Renal cortical epithelial cell (primary cell): ENCODE measurements at places on chromosomes 12 and 14.

DNA sequence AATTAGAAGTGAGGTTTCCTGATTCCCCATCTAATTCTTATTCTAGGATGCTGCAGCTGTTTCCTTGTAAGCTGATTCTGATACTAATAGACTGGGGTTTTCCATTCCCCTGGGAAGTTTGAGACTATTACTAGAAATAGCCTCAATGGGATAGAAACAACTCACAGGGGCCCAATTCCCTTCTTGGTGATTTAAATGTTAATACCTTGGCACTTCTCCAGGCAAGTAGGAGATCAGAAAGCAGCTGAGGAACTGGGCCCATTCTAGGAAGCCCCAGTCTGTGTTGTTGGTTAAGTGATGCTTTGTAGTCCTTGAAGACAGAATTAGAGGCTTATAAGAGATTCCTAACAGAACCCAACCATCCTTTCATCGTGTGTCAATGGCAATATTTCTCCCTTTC lies 407.0 kb upstream of the SEL1L start:
- DNase-seq: no peak

DNA sequence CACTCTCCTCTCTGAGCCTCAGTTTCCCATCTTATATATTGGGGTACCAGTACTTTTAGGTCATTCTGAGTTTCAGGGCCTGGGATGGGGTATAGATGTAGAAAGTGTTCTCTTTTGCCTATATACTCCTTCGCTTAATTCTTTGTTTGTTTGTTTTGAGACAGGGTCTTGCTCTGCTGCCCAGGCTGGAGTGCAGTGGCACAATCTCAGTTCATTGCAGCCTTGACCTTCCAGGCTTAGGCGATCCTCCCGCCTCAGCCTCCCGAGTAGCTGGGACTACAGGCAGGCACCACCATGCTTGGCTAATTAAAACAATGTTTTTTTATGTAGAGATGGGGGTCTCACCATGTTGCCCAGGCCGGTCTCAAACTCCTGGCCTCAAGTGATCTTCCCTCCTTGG lies 152.1 kb downstream of the AACS start:
- DNase-seq: no peak

GRCh38 chr12:116142936-116143898 lies 134.3 kb downstream of the MED13L start:
- DNase-seq: peak; percentile 93

- DNase-seq: no peak
Measured at GRCh38 chr14:70926235-70926830, 19.1 kb downstream of the PCNX1 start.

- DNase-seq: peak; percentile 19
Measured at GRCh38 chr12:9668161-9669018, 1.1 kb upstream of the CLEC2D start.

- no peak for DNase-seq
Measured at GRCh38 chr14:102939820-102940561, 17.5 kb downstream of the AMN start.

DNA sequence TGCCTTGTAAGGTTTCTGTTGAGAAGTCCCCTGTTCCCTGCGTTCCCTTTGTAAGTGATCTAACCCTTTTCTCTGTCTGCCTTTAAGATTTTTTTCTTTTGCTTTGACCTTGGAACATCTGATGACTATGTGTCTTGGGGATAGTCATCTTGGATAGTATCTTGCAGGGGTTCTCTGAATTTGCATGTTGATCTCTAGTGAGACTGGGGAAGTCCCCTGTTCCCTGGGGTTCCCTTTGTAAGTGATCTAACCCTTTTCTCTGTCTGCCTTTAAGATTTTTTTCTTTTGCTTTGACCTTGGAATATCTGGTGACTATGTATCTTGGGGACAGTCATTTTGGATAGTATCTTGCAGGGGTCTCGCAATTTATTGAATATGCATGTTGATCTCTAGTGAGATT lies 38.2 kb upstream of the TMX1 start:
- no peak for DNase-seq

GRCh38 chr14:33375786-33376185 lies 437.1 kb downstream of the NPAS3 start:
- no peak for DNase-seq

DNA sequence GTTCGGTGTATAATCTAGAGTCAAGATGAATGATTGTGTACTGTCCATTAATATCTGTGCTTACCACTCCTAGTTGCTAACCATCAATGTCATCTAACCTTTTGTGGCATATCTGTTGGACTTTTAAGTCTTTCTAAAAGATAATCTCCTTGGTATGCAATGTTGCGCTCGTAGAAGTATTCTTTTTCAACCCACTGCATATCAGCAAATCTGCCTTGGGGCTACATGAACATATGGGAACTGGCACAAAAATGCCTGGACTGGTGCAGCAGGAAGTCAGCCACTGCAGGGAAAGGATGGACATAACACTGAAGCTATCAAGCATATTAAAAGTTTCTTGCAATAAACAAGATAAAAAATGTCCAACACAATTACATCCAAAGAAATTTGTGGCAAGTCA lies 124.3 kb upstream of the SLC38A4 start:
- no peak for DNase-seq

- no peak for DNase-seq
Measured at GRCh38 chr14:22282949-22283348, 306.1 kb downstream of the DAD1 start.

GRCh38 chr12:25583545-25583944 lies 30.5 kb upstream of the LMNTD1 start:
- peak; percentile 8 for DNase-seq

DNA sequence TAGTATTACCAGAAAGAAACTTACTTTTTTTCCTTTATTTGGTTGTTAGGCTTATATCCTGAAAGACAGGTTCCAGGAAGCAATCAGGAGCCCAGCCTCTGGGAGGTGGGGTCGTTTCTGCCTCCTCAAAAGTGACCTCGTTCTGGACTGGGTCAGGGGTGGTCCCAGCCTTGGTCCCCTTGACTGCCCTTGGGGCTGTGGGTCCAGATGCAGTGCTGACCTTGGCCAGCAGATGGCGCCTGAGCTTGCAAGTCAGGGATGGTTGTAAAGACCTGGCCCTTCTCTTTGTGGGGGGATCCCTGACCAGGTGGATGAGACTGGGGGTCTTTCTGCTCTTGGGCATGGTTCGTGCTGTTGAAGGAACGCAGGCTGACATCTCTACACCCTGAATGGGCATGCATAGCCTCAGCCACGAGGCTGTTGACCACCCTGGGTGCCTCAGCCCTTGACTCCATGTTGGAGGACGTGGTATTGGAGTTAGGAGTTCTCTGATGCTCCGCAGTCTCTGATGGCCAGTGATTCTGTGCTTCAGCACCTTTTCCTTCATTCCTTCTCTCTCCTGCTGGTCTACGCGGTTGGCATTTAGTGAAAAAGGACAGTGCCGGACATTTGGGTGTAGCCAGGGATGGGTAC lies 62.4 kb downstream of the ADCK1 start:
- DNase-seq: peak; percentile 28

DNA sequence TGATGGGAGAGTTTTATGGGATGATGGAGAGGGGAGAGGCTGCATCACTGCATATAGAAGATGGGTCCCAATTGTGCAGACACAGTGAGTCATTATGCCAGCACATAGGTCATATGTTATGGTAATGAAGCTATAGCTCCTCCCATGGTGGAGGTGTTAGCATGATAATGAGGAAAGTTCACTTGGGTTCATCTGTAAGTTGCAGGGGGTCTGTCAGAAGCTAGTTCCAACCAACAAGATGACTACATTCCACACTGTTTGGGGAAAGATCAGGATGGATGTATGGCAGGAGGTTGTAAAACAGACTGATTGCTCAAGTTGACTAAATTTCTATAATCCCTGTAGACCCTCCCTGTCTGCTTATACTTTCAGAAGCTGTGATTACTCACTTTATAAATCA lies 561.3 kb downstream of the C12orf50 start:
- DNase-seq: no peak

DNA sequence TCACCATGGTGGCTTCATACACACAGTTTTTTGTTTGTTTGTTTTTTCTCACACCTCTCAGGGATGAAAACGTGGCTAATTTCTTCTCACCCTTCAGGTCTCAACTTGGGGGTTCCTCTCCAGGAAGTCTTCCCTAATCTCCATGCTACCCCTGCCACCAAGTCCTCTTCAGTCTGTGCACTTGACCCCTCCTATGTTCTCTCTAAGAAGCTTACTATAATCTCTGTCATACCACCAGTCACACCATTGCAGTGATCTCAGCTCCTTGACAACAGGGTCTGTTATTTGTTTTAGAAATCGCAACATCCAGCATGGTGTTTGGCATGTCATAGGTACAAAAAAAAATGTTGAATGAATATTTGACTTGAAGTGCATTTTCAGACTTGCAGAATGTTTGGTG lies 83.4 kb downstream of the PRORP start:
- no peak for DNase-seq

DNA sequence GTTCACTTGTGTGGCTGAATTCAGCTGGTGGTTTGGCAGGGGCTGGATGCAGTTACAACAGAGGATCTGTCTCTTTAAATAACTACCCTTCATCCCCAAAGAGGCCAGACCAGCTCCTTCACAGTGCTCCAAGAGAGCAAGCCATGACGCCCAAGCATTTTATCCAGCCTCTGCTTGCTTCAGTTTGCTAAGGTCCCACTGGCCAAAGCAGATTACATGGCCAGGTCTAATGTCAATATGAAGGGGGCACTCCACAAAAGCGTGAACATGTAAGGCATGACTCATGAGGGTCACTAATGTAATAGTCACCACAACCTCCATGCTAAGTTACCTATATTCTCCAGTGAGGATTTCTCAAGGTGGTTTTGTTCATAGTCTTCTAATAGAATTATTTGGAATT lies 62.9 kb downstream of the MARK3 start:
- peak; percentile 34 for DNase-seq

GRCh38 chr12:113933201-113933786 lies 32.8 kb downstream of the RBM19 start:
- no peak for DNase-seq

DNA sequence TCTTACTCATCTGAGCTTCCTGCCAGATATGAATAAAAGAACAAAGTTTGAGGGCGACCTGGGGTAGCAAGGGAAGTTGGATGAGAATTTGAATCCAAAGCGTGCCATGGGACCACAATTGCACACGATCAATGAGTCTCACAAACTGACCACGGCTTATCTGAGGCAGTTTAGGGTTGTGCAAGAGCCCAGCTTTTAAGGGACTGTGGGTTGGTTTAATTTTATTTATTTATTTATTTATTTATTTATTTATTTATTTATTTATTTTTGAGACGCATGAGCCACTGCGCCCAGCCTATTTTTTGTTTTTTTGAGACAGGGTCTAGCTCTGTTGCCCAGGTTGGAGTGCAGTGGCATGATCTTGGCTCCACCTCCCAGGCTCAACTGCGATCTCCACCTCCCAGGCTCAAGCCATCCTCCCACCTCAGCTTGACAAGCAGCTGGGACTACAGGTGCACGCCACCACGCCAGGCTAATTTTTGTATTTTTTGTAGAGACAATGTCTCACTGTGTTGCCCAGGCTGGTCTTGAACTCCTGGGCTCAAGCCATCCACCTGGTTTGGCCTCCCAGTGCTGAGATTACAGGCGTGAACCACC lies 1.1 kb downstream of the AMDHD1 start:
- DNase-seq: no peak

DNA sequence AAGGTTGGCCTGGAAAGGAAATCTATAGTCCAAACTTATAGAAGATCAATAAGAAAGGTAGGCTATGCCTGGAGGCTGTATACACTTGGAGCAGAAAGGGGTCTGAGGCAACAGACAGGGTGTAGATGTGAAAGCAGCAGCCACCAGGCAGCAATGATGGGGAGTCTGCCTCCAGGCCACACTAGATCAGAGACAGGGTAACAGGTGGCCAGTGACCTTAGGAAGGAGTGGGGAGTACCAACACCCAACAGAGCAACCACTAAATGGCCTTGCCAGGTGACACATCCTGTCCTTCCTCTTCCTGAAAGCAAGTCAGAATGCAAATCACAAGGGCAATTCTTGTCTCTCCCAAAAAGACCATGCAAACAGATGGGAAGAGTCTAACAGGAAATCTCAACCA lies 46.4 kb upstream of the NID2 start:
- DNase-seq: no peak

- DNase-seq: peak; percentile 28
Measured at GRCh38 chr14:68894802-68895703, 84.0 kb downstream of the ACTN1 start.

DNA sequence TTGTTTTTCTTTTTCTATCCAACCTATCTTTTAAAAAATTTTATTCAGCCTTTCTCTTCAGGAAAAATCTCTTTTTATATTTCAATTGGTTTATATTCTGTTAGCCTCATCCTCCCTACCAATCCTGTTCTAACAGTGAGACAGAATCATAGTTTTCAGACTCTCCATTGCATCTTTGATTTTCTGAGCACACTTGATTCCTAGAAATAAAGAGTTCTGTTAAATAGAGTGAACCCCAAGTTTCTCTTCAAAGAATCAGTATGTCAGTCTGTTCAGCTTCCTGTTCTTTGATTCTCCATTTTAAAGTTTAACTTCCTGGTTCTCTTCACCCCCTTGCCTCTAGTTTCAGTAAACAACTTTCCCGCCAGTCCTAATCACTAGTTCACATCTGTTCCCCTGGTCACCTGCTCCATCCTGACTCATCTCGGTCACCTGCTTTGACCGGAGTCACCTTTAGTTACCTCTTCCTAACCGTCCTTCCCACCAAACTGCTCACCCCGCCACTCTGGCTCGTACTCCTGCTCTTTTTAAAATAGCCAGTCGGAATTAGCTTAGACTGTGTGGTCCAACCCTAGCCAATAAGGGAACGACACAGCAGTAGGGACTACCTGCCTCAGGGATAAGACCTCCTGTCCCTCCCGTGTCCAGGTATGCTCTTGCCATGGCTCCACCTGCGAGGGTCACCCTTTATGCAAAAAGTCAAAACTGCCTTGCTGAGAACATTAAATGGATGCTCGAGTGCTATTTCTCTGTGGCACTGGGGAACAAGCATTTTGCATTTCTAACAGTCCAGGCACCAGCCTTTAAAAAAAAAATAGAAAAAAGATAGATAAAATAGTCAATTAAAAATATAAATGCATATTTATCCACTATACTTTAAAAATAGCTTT lies 48.4 kb downstream of the DDX51 start:
- DNase-seq: no peak

GRCh38 chr14:100901391-100902183 lies 1.9 kb downstream of the RTL1 start:
- DNase-seq: no peak

DNA sequence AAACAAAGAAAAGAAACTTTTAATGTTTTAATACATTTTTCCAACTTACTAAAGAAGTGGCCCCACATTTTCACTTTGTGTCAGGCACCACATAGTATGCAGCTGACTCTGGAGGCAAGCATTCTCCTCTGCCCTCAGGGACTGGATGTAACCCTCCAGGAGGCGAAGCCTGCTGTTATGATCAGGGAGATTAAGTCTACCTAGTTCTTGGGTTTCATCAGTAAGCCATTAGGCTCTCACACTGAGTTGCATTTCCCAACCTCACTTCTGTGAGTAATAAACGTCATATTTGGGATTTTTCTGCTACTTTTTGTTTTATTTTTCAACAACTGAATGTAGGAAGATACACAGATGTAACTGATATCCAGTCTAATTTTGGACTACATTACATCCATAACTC lies 101.2 kb upstream of the LRFN5 start:
- DNase-seq: no peak

DNA sequence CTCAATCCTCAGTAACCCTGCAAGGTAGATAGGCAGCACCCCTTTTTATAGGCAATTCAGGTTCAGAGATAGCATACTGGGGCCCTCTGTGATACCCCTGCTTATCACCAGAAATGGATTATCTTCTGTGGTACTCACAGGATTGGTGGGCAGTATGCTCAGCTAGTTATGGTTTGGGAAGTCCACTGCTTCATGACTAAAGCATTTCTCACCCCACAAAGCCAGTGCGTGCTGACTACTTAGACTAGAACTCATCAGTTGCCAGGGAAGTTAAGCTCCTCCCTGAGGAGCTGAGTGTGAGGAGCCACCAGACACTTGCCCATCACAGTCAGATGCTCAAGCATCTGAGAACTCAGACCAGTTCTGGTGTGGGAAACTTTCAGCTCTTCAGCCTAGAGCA lies 76.3 kb downstream of the SCAF11 start:
- peak; percentile 58 for DNase-seq
